ENCODE measurements at places on chromosomes 7 and 10.

GRCh38 chr7:41374150-41374848, 328.6 kb downstream of the INHBA start:
- no peak for DNase-seq
- no peaks in the 10 kb centered on the region for H3K36me3 ChIP-seq
- H3K4me3 ChIP-seq: no peak overlapping the region
- no peaks in the 10 kb centered on the region for H3K27me3 ChIP-seq
- no peak overlapping the region for H3K27ac ChIP-seq

DNA sequence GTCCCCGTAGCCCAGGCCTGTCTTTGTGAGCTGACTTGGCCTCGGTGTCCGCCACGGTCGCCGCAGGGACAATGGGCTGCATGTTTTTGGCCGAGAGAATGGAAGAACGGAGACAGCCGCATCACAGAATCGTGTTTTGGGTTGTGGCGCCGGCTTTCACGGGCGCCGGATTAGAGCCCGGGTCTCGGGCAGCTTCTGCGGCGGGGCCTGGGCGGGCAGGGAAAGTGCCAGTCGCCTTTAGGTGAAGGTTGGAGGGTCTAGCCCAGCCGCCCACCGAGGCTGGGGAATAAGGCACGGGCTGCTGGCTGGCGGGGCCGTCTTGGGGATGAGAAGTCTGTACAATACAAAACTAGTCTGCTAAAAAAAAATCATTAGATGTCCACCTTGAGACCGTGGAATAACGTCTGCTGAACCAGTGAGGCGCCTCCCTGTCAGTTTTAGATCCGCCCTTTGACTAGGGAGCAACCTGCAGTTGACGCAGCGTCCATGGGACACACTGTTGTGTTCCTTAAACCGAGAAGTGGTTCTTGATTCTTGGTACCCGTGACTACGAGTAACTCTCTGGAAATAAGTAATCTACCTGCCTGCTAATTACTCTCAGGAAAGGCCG, 577 bp downstream of the DNAJB9 start:
- no peaks in the 10 kb centered on the region for H3K27me3 ChIP-seq
- no peak for DNase-seq
- H3K27ac ChIP-seq: peak overlapping the region; percentile 100

- no peak overlapping the region for H3K4me3 ChIP-seq
- H3K27ac ChIP-seq: peak overlapping the region; percentile 73
- no peaks in the 10 kb centered on the region for H3K27me3 ChIP-seq
- H3K4me1 ChIP-seq: peaks cover 5% of the 10 kb centered on the region
These were observed 4.4 kb downstream of the ZNF655 start for GRCh38 chr7:99562832-99563231.

- no peak for DNase-seq
- H3K4me3 ChIP-seq: no peak overlapping the region
- no peaks in the 10 kb centered on the region for H3K27me3 ChIP-seq
- H3K4me1 ChIP-seq: no peaks in the 10 kb centered on the region
- H3K36me3 ChIP-seq: no peaks in the 10 kb centered on the region
These were observed 129.1 kb upstream of the PPP1R3A start for GRCh38 chr7:114047889-114048288.

- peaks cover 17% of the 10 kb centered on the region for H3K27me3 ChIP-seq
- no peak overlapping the region for H3K27ac ChIP-seq
- DNase-seq: no peak
- H3K36me3 ChIP-seq: no peaks in the 10 kb centered on the region
These were observed 91.8 kb downstream of the PTPRN2 start for GRCh38 chr7:158495786-158496185.

DNA sequence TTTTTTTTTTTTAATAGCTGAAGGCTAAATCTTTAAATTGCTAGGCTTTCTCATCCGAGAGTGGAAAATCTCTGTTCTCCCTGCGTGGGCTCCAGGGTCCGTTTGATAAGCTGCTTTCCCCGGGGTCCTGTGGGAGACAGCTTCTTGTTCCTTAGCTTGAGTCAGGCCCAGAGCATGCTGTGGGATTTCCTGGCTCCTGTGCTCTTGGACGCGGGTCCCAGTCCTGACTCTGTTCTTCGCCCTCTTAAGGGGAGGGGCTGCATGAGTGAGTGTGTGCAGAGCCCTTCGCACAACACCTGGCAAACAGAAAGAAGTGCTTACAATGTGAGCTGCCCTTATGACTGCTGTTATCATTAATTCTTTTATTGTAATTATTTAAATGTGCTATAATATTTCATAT, 133.5 kb downstream of the TACC2 start:
- no peaks in the 10 kb centered on the region for H3K27me3 ChIP-seq
- H3K4me1 ChIP-seq: no peaks in the 10 kb centered on the region
- no peak overlapping the region for H3K4me3 ChIP-seq
- peaks cover 1% of the 10 kb centered on the region for H3K36me3 ChIP-seq
- no peak for DNase-seq
- H3K27ac ChIP-seq: no peak overlapping the region

DNA sequence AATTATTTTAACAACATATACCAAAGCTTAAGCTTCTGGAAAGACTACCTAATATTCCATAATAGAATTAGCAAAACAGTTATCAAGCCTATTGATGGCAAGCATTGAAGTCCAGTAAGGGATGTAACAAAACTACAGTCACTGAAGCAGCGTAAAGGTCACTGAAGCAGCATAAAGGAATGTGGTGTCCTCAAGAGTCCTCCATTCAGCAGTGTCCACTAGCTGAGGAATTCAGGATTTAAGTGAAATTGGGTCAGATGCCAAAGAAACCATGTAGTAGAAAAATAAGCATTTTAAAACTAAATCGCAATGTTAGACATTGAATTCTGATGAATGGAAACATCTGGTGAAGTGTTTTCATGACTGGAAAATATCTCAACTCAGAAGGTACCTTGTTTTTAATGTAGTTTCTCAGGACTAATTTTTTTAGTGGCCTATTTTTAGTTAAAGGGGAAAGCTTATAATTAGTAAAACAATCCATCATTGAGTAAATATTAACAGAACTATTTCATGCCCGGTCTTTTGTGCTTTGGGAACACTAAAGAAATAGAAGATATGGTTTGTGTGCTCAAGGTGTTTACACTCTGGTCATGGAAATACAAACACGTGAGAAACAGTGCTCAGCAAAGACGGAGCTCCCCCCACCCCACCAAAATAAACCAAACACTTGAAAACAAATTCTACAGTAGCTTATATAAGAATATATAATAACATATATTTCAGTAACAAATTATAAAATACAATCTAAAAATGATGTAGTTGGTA, 121.4 kb downstream of the CDK14 start:
- peaks cover 13% of the 10 kb centered on the region for H3K36me3 ChIP-seq
- H3K27me3 ChIP-seq: no peaks in the 10 kb centered on the region
- peak overlapping the region; percentile 97 for H3K27ac ChIP-seq
- H3K4me1 ChIP-seq: peaks cover 75% of the 10 kb centered on the region

DNA sequence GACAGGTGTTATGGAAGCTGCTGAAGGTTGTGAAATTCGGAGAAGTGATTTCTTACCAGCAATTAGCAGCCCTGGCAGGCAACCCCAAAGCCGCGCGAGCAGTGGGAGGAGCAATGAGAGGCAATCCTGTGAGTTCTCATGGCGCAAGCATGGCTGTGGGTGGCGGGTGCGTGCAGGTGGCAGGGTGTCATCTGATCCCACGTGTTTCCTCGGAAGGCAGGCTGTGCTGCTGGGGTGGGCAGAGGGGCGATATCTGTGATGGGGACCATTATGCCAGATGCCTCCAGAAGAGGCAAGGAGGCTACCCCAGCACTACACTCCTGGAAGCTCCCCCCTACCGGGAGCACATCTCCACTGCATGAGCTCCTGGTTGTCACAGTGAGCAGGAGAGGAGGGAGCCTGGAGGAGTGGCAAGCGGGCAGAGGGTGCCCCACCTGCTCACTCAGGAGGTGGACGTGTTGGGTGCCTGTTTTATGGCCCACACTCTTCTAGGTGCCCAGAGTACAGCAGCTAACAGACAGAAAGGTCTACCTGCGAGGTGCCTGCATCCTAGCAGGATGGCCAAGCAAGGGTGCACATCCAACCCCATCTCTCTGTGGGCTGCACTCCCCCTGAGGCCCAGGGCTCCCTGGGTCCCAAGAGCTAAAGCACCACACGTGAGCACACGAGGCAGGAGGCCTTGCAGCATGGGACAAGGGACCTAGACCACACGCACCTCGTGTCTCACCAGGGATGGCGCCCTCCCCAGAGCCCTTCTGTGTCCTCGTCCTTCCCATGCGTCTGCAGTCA, 204.7 kb downstream of the EBF3 start:
- no peak for DNase-seq
- H3K36me3 ChIP-seq: no peaks in the 10 kb centered on the region
- H3K27me3 ChIP-seq: peaks cover 74% of the 10 kb centered on the region
- no peak overlapping the region for H3K4me3 ChIP-seq
- H3K4me1 ChIP-seq: peaks cover 18% of the 10 kb centered on the region

DNA sequence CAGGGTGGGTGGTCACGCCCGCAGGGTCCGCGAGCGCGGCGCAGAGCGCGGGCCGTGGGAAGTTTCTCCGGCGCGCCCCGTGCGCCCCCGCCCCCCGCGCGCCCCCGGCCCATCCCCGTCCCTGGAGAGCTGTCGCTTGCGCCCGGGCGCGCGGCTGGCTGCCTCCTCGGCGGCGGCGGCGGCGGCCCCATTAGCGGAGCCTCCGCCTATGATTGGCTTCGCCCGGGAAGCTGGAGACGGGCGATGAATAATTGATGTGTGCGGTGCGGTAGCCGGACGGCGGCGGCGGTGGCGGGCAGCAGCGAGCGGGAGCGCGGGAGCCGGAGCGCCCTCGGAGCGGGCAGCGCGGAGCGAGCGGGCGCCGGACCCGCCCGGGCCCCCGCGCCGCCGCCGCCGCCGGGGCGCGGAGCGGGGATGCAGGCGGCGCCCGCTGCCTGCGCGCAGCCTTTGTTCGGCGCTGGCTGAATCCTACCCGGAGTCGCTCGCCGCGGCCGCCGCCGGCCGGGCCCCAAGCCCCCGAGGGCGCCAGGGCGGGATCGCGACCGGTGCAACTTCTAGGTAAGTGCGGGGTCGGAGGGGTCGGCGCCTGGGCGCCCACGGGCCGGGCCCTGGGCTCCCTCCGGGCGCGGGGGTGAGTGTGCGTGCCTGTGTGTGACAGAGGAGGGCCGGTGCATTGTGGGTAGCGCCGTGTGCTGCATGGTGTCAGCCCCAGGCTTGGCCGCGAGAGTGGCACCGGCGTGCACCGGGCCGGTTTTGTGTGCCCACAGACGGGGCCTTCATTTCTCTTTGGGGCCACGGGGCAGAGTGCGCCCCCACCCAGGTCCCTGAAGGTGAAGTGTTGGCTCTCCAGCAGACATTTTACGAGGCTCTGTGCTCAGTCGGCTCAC, 103.8 kb upstream of the PPIF start:
- no peak overlapping the region for H3K27ac ChIP-seq
- H3K36me3 ChIP-seq: no peaks in the 10 kb centered on the region
- H3K4me3 ChIP-seq: peak overlapping the region; percentile 68
- peaks cover 2% of the 10 kb centered on the region for H3K27me3 ChIP-seq

DNA sequence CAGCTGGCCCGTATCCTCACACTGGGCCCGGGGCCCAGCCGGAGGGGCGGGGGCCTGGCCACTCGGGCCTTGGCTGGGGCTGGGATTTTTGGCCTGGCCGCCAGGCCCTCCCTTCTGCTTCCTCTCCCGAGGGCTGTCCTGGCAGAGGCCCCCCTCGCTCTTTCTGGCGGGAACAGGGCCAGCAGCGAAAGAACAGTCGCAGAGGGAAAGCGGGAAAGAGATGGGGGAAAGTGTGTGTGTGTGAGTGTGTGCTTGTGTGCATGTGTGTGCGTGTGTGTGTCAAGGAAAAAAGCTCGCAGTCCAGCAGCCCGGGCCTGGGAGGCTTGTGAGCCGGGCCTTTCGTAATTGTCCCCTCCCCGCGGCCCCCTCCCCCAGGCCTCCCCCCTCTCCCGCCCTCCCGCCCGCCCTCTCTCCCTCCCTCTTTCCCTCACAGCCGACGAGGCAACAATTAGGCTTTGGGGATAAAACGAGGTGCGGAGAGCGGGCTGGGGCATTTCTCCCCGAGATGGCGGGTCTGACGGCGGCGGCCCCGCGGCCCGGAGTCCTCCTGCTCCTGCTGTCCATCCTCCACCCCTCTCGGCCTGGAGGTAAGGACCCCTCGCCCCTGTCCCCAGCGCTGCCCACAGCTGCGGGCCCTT, at the start of gene ELN:
Gene ELN (plus strand): TSS at position 491 of the 638 bp plus-strand sequence. CDS start 15 bp downstream, at position 506.
- peaks cover 9% of the 10 kb centered on the region for H3K4me1 ChIP-seq
- peaks cover 49% of the 10 kb centered on the region for H3K27me3 ChIP-seq
- H3K4me3 ChIP-seq: no peak within 1 kb of the TSS
- DNase-seq: no peak

- H3K27ac ChIP-seq: no peak overlapping the region
- peaks cover 25% of the 10 kb centered on the region for H3K27me3 ChIP-seq
- H3K4me1 ChIP-seq: no peaks in the 10 kb centered on the region
- no peak overlapping the region for H3K4me3 ChIP-seq
These were observed 27.1 kb downstream of the PRLHR start for GRCh38 chr10:118568327-118568848.

DNA sequence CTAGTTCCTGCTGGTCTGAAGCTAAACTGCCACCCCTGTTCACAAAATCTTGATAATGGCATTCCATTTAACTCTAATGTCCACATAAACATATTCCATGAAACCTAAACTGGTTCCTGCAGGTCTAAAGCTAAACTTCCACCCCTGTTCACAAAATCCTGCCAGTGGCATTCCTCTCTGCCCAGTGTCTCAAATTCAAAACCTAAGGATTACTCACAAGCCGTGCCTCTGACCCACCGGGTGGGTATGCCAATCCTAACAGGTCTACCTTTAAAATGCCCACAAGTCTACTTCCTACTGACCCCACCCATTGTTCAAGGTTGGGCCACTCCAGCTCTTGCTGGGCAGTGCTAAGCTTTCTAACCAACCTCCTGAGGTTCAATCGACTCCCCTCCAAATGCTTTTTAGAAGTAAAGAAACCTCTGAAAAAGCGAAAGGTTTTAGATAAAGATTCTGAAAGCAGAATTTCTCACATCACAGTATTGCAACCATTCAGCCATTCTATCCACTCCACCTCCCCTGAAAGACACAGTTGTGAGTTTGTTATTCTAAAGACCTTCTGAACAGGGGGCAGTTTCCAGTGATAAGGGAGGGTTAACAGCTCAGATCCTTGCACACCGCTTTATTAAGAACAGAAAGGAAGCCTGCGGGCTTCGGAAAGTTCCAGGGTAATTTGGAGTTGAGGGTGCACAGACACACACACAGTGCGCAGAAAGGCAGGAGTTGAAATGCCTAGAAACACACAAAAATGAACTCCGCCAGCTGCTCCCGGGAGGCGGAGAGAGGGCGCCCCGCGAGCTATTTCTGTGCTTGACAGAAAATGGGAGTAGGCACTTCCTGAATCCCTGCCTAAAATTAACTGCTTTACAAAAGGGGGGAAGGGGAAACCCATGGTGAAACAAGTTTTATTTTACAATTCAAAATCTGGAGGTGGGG, 87.7 kb downstream of the TNS3 start:
- peaks cover 8% of the 10 kb centered on the region for H3K36me3 ChIP-seq
- peak overlapping the region; percentile 8 for H3K4me3 ChIP-seq
- H3K4me1 ChIP-seq: peaks cover 62% of the 10 kb centered on the region
- peak overlapping the region; percentile 82 for H3K27ac ChIP-seq

DNA sequence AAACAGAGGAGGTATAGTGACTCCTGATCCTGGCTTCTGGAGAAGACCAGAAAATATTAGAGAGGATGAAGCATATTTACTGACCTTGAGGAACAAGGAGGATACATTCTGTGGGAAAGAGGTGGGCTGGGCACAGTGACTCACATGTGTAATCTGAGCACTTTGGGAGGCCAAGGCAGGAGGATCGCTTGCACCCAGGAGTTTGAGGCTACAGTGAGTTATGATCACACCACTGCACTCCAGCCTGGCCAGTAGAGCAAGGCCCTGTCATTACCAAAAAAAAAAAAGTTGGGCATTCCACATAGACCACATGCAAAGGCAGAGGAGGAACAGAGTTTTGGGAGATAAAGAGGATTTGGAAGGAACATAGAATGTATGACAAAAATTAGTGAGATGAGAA, 4.4 kb upstream of the ACBD5 start:
- H3K27ac ChIP-seq: no peak overlapping the region
- no peak for DNase-seq
- H3K4me3 ChIP-seq: no peak overlapping the region
